ENCODE measurements at places on chromosomes 3 and 15.

GRCh38 chr3:171967137-171967783, 72.1 kb upstream of the FNDC3B start:
- no peak for DNase-seq

GRCh38 chr3:128416578-128417211, 50.0 kb downstream of the DNAJB8 start:
- DNase-seq: no peak

DNA sequence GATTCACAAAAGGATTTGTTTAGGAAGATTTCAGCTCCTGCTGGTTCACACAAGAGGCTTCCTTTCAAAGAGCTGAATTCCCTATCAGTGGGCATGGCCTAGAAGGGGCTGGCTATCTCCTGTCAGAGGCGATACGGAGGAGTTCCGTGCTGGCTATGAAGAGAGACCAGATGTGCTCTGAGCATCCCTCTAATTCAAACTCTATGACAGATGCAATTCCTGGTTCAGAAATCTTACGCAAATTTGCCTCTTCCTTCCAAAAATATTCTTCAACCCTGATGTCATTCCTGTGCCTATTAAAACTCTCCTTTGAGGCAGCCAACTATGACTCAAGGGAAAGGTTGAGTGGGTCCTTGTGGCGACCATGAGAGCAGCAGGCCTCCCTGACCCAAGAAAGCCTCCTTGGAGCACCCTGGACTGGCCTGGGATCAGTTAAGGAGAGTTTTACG, 139.3 kb upstream of the HES1 start:
- DNase-seq: no peak

DNA sequence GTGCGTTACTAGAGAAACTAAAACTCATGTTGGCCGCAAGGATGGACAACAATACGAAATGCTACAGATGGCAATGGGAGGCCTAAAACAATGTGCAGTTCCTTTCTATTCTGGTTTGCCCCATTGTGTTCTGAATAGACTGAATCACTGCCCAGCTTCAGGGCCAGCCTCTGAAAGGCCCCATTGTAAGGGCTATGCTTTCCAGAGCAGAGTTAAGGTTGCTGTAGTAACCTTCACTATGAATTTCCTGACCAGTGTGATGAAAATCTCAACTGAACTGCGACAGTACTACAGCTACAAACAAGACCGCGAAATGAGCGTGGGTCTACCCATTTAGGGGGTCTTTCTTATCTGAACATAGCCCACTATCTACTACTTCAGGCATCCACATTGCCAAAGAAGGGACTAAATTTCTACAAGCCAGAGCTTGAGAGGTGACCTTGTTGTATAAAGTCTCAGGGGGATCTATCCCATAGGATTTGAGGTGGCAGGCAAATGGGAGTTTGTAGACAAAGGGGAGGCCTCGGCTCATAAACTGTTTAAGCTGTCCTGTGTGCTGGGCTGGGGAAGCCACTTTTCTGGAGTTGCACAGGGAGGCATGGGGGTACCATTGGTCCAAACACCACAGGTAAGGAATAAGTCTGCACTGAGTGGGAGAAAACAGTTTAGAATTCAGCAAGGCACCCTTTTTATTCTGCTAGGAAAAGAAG, 80.1 kb downstream of the MYO1E start:
- no peak for DNase-seq

DNA sequence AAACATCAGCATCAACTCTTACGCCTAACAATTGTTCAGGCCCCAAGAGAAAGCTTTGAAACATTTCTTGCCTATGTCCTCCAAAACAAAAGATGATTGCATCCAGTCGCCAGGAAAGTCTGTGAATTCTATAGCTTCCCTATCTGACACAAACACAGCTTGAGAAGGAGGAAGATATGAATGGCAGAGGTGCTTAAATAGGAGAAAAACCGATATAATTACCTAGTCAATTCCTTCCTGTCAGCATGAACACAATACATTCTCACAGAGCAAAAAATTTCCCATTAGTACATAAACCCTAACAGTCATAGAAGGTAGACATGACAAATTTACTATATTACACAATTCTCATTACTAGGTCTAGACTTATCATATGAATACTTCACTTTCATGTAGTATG, 326.5 kb downstream of the CGGBP1 start:
- no peak for DNase-seq
